ENCODE measurements at places on chromosomes 5 and 9. TPM values are rescaled to one million over a fixed set of nuclear protein-coding genes. Genes with fewer than 3 reads are reported as not detected.

GRCh38 chr9:132341177-132341840 lies 13.5 kb downstream of the SETX start:
- DNase-seq: no peak

DNA sequence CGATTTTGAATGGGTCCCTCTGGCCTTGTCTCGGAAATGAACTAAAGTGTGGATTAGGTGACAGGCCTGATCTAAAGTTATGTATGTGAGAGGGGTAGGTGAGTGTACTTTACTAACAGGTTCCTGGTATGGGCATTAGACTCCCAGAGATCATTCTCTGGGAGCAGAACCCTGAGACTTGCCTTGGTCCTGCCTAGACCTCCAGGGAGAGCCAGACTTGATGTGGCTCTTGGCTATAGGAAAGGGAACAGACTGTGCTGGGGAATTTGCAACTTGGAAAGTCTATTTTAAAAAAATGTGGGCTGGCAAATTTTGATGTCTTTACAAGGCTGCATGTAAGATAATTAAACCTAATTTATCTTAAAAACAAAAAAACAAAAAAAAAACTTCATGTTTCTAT lies 49.8 kb upstream of the NREP start:
- DNase-seq: no peak

DNA sequence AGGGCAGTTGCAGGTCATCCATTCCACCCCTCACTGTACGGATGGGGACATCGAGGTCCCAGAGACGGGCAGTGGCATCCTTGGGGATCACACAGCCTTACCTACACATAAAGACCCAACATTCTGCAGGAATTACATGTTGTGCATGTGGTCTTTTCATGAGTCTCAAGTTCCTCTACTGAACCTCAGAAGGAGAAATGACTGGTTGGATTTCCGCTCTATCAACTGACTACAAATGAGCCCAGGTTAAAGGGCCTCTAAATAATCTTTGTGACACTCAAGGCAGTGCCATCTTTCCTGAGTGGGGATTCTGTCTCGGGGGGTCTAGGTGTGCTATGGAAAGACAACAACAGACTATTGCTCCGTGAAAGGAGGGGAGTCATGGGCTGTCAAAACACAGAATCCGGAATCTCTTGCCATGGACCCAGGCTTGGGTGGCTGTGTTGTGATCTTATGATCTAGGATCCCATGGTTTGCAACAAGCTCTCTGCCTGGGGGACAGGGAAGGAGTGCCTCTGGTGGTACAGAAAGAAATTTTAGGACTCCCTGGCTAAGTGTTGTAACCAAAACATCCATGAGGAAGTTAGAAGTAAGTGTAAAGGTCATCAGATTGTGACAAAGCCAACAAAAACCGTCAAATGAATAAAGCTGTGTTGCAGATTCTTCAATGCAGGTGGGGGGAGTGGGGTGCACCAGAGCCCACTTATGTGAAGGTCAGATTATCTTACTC lies 1.9 kb upstream of the SLC31A2 start:
- no peak for DNase-seq

DNA sequence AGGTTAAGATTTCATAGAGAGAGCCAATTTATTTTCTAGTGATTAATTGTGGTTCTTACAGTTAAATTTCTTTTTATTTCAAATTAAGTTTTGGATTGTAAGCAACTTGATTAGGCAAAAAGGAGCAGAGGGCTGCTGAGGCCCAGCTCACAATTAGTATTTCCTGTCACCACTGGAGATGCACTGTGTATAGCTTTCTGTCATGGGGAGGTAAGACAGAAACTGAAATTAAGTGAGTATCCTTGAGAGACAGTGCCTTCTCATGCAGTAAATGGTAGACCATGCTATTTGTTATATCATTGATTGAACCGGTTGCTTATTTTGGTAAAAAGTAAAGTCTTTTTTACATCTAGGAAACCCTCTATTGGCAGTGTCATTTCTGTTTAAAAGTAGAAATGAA lies 190.7 kb downstream of the CCDC171 start:
- DNase-seq: no peak

- DNase-seq: peak; percentile 12
These were observed 293.5 kb downstream of the HINT1 start for GRCh38 chr5:130871346-130872086.

DNA sequence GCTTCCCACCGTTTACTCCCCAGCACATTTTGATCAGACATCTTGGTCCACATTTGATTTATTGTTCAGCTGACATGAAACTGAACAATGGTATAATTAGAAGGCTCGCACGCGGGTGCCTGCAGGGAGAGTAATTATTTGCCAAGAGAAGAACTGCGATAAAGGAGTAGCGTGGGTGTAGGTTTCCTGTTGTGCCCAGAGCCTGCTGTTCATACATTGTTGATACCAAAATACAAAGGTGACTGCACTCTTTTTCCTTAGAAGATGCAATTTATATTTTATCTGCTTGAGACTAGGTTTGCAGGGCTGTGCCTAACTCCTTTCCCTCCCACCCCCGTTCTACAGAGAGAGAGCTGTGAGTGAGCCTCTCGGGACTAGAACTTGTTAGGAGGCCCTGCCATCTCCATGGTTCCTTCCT lies 241.8 kb upstream of the MSX2 start:
- no peak for DNase-seq

DNA sequence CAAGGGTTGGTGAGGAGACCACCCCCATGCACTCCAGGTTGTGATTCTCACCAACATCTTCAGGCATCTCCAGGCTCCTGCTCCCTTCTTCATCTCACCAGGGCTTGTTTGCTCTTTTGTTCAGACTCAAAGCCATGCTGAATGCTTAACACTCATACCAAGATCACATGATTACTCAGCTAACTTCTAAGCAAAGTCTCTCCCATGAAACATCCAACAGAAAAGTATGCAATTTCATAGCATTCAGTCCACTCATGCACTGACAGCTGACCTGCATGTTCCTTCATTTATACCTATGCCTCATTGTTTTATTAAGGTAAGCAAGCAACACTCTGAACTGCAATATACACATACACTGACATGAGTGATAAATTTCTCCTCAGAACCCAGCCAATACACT lies 69.0 kb downstream of the SHC3 start:
- DNase-seq: no peak

GRCh38 chr9:96089452-96090085 lies 212.4 kb downstream of the HSD17B3 start:
- no peak for DNase-seq

The RASGEF1C gene
- not detected for total RNA-seq

The SCGB3A2 gene
- not detected for total RNA-seq

The SYK gene
- total RNA-seq: 0.18 TPM

The FCN2 gene
- total RNA-seq: not detected

The BRINP1 gene
- not detected for total RNA-seq

The AIF1L gene
- 0.34 TPM for total RNA-seq

Measured in activated T-helper 1 cell treated with anti-CD3 and anti-CD28 coated beads, Interleukin-12 subunit alpha, Interleukin-12 subunit beta, Interleukin-2, Interleukin-4 antibody, amounts not matched to agents 30 ng/mL and 10 ng/mL and 1 ng/mL, durations not matched to agents 14 hours and 24 hours and 36 hours (primary cell).